NCI-H1417 treated with DMSO at 0.1 percent for 48 hours (cell line): ENCODE measurements at places on chromosomes 16 and 17.

GRCh38 chr16:88686439-88687253 is at the start of gene SNAI3:
SNAI3 (minus strand) TSS chr16:88686507; CDS start chr16:88686406, 101 bp downstream.
- DNase-seq: no peak

DNA sequence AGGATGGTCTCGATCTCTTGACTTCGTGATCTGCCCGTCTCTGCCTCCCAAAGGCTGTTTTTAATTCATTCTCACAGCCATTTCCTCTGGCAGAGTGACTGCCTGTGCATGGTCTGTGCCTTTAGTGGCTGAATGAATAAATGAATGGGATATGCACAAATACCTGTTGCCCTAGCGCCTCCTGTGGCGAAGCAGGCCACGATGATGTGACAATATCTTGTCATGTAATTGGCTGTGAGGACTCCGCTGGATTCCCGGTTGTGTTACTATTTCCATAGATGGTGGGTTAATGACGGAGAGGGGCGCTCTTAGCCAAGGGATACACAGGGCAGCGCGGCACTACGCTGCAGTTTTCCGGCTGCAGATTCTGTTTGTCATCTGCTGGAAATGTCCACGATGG is 26.8 kb upstream of the ENDOV start:
- DNase-seq: no peak

GRCh38 chr16:87493608-87494280 is 920 bp upstream of the ZCCHC14 start:
- DNase-seq: no peak

GRCh38 chr17:45221081-45222013 is at the start of gene FMNL1:
FMNL1 (plus strand) TSS chr17:45221885; CDS start chr17:45222125, 240 bp downstream.
- DNase-seq: no peak

- no peak for DNase-seq
Observed at GRCh38 chr17:1420163-1420562, 20.1 kb upstream of the YWHAE start.

- DNase-seq: no peak
Observed at GRCh38 chr17:29577385-29578211, 9.1 kb downstream of the TP53I13 start.

DNA sequence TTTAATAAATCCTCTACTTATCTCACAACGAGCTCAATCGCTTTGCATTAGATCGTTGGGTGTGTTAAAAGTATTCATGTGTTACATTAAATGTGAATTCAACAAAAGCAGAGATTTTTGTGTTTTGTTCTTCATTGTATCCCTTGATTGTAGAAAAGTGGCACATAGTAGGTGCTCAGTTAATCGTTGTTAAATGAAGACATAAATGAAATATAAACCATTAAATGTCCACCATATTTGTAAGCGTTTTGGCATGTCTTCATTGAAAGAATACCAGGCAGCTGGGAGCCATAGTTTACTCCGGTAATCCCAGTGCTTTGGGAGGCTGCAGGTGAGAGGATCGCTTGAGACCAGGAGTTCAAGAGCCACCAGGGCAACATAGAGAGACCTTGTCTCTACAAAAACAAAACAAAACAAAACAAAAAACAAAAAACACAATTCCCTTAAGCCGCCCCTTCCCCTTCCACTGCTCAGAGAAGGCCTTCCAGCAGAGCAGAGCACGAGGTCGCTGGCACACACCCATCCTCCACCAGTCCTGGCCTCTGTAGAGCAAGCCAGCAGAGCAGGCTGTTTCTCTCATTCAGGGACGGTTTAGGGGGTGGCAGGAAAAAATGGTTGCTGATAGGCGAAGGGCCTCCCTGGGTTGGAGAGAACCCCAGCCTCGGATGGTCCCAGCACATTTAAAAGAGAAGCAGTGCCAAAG is 673 bp upstream of the CHD9 start:
- DNase-seq: no peak

DNA sequence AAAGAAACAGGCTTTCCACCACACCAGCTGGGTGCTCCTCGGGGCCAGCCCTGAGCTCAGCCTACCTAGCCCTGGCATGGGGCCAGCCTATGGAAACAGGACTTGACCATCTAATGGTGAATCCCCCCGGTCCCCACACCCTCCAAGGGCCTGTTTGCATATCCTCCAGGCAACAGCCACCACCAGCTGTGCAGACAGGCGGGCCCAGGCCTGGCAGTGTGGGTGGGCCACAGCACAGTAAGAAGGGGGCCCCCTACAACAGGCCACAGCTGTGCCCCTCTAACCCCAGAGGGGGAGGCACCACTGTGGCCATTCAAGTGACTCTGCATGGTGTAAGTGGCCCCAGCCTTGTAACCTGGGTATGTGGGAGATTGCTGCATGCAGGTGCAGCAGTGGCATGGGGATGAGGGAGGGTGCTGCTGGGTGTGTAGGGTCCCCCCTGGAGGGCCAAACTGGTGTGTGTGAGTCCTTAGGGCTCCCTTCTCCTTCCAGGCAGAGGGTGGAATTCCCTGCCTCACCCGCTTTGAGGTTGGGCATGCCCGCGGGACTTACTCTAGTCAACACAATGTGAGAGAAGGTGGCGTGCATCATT is 148.2 kb downstream of the C16orf78 start:
- DNase-seq: no peak

- no peak for DNase-seq
Observed at GRCh38 chr17:36755586-36755985, 154.2 kb downstream of the MRM1 start.

DNA sequence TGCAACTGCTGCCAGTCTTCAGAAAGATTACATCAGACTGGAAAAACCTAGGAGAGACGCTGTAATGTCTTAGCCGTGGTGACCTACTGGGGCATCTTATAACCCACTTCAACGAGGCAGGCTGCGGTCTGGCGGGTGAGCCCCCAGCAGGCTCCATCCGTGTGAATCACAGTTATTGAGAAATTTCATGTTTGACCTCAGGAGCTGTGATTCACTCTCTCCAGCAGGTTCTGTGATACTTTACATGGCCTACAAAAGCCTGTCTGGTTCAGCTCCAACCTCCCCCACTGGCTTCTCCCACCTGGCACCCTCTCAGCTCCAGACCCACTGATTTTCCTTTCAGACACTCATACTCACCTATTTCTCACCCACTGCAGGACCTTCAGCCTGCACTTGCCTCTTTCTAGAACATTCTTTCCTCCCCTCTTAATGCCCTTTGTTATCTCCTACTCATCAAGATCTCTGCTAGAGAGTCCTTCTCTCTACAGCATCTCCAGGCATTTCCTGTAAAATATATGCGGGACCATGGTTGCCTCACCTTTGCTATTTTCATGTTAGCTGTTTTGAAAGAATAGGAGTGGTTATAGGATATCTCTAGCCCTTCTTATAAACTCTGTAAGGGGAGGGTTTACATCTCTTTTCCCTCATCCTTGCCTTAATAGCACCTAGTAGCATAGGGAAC is 227.9 kb downstream of the MAF start:
- no peak for DNase-seq

- DNase-seq: no peak
Observed at GRCh38 chr17:83062011-83062817, 17.2 kb upstream of the METRNL start.

- no peak for DNase-seq
Observed at GRCh38 chr17:27355419-27355818, 61.5 kb downstream of the WSB1 start.

GRCh38 chr17:4498461-4499397 is at the start of gene SPNS2:
SPNS2 (plus strand) TSS chr17:4498881; CDS start chr17:4499048, 167 bp downstream.
- no peak for DNase-seq

- no peak for DNase-seq
Observed at GRCh38 chr16:84618581-84619460, 943 bp upstream of the COTL1 start.

DNA sequence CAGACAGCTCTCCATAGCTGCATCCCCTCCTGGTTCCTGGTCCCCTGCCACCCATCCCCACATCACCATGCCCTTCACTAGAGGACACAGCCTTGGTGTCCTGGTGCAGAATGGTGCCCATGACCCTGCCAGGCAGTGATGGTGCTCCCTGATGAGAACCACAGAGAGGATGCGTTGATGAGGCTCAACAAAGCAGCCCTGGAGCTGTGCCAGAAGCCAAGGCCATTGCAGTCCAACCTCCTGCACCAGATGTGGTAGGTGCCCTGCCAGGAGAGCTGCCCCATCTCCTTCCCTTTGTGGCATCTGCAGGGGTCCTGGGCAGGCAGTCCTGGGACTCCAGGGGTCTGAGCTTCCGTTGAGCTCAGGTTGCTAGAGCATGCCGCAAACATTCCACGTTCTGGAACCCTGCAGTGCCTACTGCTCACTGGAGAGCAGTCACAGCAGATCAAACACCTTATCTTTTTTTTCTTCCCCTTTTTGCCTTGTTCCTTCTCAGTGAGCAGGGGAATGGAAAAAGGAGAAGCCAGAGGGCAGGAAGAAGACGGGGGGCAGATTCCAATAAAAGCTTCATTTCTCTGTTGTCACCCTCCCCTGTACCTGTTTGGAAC is 5.3 kb upstream of the EPN3 start:
- DNase-seq: no peak

GRCh38 chr17:30238387-30239088 is 3.0 kb upstream of the SLC6A4 start:
- DNase-seq: no peak

DNA sequence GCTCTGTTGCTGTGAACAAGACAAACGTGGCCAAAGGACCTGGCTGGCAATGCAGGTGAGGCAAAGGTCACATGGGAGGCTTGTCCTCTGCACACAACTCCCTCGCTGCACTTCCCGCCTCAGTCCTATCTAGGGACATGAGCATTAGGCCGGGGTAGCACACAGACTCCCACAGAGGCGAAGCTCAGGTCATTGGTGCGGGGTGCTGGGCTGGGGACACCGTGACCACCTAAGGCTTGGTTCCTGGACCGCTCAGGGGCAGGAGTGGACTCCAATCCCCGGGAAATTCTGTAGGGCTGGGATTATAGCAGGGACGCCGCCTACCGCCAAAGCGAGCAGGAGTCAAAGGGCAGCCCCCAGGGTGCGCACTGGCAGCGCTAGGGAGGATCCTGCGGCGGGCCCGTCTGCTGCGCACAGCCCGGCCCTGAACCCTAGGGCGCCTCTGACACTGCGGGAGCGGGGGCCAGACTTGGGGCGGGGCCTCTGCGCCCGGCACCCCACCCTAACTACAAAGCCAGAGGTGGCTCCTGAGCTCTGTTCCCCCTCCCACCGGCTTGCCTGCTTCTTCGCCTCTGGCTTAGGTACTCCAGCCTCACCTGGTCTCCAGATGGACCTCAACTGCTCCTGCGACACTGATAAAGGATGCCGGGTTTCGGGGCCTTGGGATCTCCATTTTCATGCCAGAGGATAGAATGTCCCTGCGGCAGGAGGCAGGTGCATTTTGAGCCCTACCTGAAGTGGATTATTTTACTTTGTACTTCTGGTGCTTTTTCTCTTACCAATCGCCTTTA is 3.9 kb upstream of the MT1B start:
- DNase-seq: no peak

DNA sequence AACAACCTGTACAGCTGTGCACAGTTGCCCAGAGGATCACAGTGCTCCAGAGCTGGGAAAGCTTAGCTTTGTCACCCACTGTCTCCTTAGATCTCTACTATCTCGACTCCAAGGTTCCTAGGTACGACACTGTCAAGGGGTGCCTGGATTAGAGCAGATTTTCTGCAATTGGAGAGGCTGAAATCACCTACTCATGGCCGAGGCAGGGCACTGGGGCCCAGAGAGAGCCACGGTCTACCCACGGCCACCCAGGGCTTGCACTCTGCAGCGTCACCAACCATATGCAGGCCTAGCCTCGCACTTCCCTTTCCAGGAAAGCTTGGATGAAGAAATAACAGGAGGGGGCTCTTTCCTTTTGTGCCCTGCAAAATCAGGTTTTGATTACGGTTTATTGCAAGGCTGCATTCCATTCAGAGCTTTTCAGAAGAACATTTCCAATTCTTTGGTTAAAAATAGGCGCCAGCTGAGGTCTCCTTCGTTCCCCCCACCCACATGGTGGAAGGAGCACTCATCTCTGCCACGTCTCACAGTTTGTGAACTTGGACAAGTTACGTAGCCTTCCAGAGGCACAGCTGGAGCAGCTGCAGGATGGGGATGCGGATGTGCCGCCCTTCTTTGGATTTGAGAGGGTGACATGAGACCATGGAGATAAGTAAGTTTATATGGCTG is 80.0 kb downstream of the IRX5 start:
- DNase-seq: no peak

DNA sequence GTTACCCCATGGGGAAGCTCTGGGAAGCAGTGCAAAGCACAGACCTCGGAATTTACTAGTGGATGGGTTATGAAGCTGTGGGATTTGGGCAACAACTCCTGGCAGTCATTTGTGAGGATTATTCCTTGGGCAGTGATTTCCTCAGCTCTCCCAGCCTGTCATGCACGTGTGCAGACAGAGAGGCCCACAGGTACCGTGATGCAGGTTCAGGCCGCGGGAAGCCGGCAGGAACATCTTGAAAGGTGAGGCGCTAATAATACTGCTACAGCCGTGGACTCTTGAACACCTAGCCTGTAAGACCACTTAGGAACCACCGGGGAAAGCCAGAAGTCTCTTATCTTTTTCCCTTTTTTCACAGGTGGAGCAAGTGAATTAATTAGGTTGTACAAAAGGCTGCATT is 80.2 kb upstream of the CPHXL start:
- DNase-seq: no peak

DNA sequence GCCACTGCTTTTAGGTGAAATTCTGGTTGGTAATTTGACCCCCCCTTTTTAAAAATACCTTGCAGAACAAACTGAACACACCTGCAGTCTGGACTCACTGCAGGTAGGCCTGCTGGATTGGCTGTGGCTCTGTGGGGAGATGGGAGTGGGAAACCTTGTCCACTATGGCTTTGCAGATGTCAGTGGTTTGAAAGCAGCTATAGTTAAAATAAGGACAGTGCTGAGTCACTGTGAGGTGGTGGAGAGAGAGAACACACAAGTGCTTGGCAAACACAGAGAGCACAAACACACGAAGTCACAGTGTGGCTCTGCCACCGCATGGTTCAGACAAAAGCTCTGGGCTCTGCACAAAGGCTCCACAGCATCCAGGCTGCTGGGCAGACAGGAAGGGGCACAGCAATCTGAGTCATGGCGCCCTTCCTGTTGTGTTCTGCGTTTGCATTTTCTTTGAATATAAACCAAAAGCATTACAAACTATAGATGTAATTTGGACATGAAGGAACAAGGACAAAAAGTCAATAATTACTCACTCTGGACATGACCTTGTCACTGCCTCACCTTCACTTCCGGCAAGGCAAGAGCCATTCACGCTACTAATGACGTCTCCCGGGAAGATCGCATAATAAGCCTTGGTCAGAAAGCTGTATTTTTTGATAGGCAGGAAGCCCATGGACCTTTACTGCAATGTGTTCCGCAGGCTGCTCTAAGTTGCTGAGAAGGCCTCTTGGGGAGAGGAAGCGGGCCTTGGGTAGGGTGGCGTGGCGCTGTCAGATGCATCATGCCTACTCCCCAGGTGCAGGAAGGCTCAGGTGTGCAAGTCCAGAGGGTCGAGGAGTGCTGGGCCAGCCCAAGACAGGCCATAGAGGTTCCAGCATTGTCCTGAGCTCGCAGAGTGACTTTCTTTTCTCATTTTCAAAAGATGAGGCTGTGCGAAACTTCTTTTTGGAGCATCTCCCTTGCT is 60.1 kb upstream of the MED9 start:
- peak; percentile 80 for DNase-seq
